Esophagus squamous epithelium (tissue), 5 donors: ENCODE measurements at places on chromosomes 13 and 19.
A peak's percentile ranks its signal among the peaks of the same experiment; 100 is the strongest.

DNA sequence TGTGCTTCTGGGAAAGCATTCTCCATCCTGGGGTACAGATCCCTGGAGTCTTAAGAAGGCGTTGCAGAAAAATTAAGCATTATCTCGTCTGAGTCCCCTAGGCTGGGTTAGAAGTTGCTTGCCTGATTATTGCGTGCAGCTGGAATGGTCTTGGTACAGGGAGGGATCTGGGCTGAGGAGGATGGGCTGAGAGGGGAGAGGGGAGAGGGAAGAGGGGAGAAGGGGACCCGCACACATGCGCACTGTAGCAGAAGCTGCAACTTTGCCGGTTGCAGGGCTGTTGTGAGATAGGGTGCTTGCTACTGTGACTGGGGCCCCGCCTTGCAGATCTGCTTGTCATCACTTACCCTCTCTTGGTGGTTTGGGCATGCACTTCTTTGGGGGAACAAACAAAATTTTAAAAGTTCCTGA lies 316.8 kb downstream of the DLEU7 start:
- H3K4me3 ChIP-seq, result no peak overlapping the region
- peaks cover 45% of the 10 kb centered on the region for H3K4me1 ChIP-seq
- H3K27me3 ChIP-seq, result no peaks in the 10 kb centered on the region

DNA sequence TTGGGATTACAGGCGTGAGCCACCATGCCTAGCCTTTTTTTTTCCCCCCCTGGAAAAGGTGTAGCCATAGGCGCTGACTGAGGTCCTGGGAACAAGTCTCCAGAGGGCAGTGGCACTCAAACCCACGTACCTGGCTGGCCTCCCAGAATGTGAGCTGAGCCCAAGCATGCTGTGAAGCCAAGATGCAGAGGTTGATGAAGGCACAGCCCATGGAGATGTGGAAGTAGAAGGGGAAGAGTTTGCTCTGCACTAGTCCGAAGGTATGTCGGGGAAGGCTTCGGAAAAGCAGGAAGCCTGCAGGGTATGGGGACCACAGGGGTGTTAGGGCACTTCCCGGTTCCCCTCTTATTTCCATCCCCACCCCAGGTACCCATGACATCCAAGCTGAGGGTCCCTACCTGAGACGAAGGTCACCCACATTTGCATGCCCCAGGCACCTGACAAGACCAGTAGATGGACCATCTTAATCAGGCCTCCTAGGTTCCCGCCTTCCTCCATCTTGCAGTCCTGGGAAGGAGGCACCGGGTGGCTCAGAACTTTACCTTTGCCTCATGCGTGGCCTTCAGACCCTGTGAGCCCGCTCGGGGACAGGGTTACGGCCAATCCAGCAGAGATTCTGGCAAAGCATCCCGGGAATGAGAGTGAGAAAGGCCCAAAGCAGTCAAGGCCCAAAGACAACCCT lies 805 bp downstream of the TMEM205 start:
- H3K4me1 ChIP-seq, result peaks cover 50% of the 10 kb centered on the region
- no peak for DNase-seq
- H3K36me3 ChIP-seq, result peaks cover 18% of the 10 kb centered on the region

DNA sequence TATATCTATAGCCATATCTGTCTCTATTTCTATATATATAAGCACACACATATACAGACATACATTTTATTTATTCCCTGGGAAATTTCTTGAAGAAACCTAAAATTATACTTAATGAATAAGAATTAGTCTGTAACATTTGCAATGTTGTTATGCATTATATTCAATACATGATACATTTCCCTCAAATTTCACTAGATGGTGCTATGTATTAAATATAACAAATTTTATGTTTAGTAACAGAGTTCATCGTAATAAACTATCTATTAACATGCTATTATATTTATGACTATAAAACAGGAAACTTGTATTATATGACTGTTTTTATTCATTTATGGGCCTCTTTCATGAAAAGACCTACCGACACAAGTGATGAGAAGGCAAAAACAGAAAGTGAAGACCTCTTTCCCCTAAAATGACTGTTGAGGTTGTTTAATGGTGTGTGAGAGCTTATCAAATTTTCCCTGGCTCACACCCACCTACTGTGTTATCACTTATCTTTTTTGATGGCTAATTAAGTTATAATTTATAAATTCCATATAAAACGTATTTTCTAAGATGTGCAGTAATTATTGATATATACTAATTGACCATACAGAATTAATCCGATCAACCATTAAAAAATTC lies 881.9 kb downstream of the SLITRK6 start:
- no peaks in the 10 kb centered on the region for H3K36me3 ChIP-seq
- DNase-seq, result no peak
- H3K27ac ChIP-seq, result no peak overlapping the region

DNA sequence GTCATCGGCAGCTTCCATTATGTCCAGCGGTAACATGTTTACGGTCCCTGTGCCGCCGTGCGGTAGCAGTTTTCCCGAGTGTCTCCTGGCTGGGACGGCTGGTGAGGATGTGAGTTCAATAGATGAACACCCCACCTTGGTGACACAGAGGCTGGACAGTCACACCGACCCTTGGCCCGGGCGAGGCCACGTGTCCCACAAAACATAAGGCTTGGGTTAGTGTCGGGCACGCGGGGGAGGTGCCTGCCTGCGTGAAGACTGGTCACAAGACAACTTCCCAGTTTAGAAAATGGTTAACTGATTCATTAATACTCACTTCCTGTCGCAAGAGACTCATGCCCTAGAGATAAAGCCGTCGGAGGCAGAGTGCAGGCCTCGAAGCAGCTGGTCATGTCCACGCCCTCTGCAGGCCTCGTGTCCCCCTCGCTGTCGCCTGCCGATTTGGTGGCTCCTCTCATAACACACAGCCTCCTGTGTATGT lies 17.2 kb downstream of the RASA3 start:
- no peak overlapping the region for H3K4me3 ChIP-seq
- peak overlapping the region; percentile 59 for H3K27ac ChIP-seq
- DNase-seq, result no peak
- H3K4me1 ChIP-seq, result peaks cover 61% of the 10 kb centered on the region

DNA sequence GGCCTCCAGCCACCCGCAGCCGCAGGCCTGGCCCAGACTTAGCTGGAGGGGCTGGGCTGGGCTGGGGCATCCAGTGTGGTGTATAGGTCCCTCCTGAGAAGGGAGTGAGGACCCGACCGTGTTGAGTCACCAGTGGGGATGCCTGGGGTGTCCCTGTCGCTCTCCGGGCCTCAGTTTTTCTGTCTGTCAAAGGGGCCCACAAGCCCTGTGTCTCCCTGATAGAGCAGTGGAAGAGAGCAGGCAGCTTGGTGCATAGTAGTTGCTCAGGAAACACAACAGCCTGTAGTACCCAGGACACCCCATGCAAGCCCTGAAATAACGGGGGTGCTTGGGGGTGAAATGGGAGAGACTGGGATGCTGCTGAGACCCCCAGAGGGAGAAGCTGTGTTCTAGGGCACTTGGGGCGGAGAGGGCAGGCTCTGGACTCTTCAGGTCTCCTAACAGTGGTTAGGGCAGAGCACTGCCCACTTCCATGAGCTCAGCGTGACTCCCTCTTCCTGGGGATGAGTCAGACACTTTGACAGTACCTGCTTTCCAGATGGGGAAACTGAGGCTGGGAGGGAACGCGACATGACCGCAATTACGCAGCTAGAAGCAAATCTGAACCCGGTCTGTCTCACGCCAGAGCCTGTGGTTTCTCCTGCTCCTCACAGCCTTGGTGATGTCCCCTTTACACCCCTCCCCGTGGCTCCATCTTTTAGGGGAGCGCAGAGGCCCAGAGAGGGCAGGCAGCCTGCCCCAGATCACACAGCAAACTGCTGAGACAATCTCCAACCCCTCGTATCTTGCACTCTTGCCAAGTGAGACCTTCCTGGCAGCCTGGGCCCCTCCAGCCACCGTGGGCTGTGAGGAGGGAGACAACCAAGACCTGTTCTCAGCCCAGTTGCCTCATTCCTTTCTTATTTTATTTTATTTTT lies 692 bp downstream of the SULT2B1 start:
- peaks cover 62% of the 10 kb centered on the region for H3K4me1 ChIP-seq
- H3K27ac ChIP-seq, result peak overlapping the region; percentile 70
- H3K4me3 ChIP-seq, result peak overlapping the region; percentile 58
- H3K36me3 ChIP-seq, result no peaks in the 10 kb centered on the region

DNA sequence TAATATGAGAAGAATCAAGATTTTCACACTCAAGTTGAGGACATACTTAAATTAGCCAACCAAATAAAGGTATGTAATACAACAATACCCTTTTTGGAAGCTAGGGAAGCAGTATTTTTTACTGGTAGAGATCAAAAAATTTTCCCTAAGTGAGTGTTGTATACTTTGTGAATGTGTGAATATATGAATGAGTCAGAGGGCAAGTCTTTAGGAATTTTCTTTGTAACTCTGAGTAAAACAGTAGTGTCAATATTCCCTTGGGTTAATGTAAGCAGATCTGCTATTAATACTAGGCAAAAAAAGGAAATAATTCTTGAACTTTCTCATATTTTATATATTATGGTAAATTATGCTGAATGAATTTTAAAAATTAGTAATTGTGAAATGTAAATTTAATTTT lies 1161.8 kb upstream of the MIR17HG start:
- H3K4me1 ChIP-seq, result no peaks in the 10 kb centered on the region
- no peak for DNase-seq
- H3K27ac ChIP-seq, result no peak overlapping the region
- H3K27me3 ChIP-seq, result no peaks in the 10 kb centered on the region
- no peak overlapping the region for H3K4me3 ChIP-seq

GRCh38 chr13:60511637-60512036 lies 114.6 kb downstream of the TDRD3 start:
- no peaks in the 10 kb centered on the region for H3K27me3 ChIP-seq
- no peak overlapping the region for H3K4me3 ChIP-seq
- no peaks in the 10 kb centered on the region for H3K4me1 ChIP-seq
- peaks cover 54% of the 10 kb centered on the region for H3K36me3 ChIP-seq
- H3K27ac ChIP-seq, result no peak overlapping the region

DNA sequence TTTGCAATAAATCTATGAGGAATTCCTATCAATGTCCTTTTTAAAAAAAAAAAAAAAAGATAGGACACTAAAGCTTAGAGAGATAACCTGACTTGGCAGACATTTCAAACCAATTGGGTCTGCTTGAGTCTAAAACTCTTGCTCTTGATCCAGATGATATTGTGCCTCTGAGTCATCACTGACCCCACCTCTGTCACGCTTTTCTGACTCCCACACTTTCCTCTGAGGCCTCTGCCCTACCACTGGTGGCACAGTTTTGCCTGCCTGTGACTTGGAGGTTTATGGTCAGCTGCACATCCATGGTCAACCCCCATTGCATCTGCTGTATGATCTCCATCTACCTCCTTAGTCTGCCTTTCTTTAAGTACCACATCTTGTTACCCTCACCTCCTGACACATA lies 328.7 kb downstream of the SPRY2 start:
- H3K4me1 ChIP-seq, result no peaks in the 10 kb centered on the region
- no peak overlapping the region for H3K27ac ChIP-seq
- H3K27me3 ChIP-seq, result no peaks in the 10 kb centered on the region
- no peak for DNase-seq

- peak within 1 kb of the TSS; percentile 85 for H3K27ac ChIP-seq
- H3K36me3 ChIP-seq, result no peaks in the 10 kb centered on the region
- peaks cover 32% of the 10 kb centered on the region for H3K4me1 ChIP-seq
Measured at GRCh38 chr13:113863524-113864272, at the start of gene GAS6. Gene GAS6 (minus strand): TSS chr13:113864076. CDS start chr13:113863920, 156 bp downstream.

- H3K27ac ChIP-seq, result no peak overlapping the region
- peaks cover 19% of the 10 kb centered on the region for H3K4me1 ChIP-seq
- peaks cover 6% of the 10 kb centered on the region for H3K27me3 ChIP-seq
- no peak overlapping the region for H3K4me3 ChIP-seq
Measured at GRCh38 chr19:15551293-15552004, 43.1 kb downstream of the CYP4F22 start.

- no peak overlapping the region for H3K4me3 ChIP-seq
- H3K4me1 ChIP-seq, result peaks cover 43% of the 10 kb centered on the region
- H3K36me3 ChIP-seq, result peaks cover 49% of the 10 kb centered on the region
- peak overlapping the region; percentile 37 for H3K27ac ChIP-seq
Measured at GRCh38 chr19:8367327-8368001, 3.5 kb downstream of the ANGPTL4 start.

GRCh38 chr13:48583859-48584311 lies 51.0 kb upstream of the RCBTB2 start:
- no peaks in the 10 kb centered on the region for H3K27me3 ChIP-seq
- H3K4me1 ChIP-seq, result peaks cover 66% of the 10 kb centered on the region
- H3K27ac ChIP-seq, result peak overlapping the region; percentile 47
- H3K4me3 ChIP-seq, result no peak overlapping the region
- H3K36me3 ChIP-seq, result no peaks in the 10 kb centered on the region

GRCh38 chr13:70042193-70042592 lies 65.4 kb upstream of the ATXN8OS start:
- H3K27ac ChIP-seq, result no peak overlapping the region
- no peaks in the 10 kb centered on the region for H3K27me3 ChIP-seq
- H3K4me1 ChIP-seq, result no peaks in the 10 kb centered on the region
- H3K36me3 ChIP-seq, result no peaks in the 10 kb centered on the region
- H3K4me3 ChIP-seq, result no peak overlapping the region

DNA sequence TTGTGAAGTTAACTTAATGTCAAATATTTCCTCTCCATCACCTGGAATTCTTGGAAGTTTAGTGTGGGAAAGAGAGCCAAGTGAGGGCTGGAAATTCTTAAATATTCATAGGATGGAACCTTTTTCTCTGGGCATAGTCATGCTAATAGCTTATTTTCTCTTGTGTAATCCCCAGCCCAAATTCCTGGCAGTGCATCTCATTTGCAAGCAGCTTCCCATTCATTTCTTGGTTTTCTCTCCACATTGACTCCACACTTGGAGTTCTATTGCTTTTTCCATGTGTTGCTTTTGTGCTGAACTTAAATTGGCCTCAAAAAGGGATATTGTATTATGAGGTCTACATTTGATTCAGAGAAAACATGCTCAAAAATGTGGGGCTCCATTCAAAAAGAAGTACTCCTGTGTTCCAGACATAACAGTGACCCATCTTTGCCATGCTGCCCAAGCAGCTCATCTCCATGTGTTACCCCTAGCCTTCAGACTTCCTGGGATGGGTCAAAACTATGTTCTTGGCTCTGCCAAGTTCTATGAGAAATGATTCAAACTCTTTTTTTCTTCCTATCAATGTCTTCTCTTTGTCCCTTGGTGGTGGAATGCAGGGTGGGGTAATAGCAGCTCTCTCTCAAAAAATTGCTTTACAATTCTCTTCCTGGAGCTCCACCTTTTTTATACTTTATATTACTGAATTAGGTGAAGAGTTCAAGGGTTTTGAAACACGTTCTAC lies 2471.5 kb downstream of the PCDH9 start:
- no peaks in the 10 kb centered on the region for H3K27me3 ChIP-seq
- no peaks in the 10 kb centered on the region for H3K4me1 ChIP-seq
- H3K36me3 ChIP-seq, result no peaks in the 10 kb centered on the region
- no peak overlapping the region for H3K27ac ChIP-seq
- no peak for DNase-seq

DNA sequence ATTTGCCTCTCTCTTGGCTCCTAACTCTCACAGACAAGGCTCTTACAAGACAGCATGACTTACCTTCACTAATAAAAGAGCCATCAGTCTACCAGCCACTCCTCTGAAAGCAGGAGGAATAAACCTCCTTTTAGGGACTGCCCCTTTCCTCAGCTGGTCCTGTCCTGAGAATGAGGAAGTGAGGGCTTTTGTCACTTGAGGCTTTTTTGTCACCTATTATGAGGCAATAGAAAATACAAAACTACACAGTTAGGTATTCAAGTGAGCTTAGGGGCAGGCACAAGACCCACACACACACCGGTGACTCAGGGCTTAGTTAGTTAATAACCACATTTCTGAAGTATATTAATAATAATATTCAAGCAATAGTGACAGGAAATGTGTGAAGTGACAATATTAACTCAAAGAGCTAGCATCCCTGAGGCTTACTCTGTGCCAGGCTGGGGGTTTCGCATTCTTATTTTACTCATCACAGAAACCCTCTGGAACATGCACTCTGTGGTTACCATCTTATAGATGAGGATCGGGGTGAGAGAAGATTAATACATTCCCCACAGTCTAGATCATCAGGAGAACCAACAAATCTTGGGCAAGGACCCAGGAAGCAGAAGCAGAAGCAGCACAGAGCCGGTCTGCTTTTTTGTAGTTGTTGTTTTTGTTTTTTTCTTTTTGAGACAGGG lies 379.9 kb downstream of the LIG4 start:
- H3K27me3 ChIP-seq, result no peaks in the 10 kb centered on the region
- no peaks in the 10 kb centered on the region for H3K4me1 ChIP-seq
- no peak for DNase-seq
